ENCODE measurements at places on chromosomes 1 and 21.

- no peak for DNase-seq
Observed at GRCh38 chr1:186682736-186683135, 2.5 kb upstream of the PTGS2 start.

DNA sequence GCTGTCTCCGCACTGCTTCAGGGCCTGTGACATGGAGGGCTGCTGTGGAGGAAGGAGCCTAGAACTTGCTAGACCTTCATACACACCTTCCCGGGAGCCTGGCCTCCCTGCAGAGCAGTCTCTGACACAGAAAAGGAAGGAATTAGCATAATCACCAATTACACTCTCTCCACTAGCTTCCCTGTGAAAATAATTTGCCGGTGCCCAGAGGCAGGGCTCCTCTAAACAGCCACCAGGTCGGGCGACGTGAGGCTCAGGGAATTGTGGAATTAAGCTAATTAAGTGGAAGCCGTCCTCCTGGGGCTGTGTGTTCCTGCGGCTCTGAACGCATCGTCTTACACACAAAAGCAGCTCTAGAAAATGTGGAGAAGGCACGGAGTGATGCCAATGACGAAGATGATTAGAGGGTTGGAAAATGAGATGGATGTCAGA, 82.6 kb downstream of the NENF start:
- no peak for DNase-seq

- no peak for DNase-seq
Observed at GRCh38 chr1:84700070-84700469, 9.8 kb upstream of the SSX2IP start.

DNA sequence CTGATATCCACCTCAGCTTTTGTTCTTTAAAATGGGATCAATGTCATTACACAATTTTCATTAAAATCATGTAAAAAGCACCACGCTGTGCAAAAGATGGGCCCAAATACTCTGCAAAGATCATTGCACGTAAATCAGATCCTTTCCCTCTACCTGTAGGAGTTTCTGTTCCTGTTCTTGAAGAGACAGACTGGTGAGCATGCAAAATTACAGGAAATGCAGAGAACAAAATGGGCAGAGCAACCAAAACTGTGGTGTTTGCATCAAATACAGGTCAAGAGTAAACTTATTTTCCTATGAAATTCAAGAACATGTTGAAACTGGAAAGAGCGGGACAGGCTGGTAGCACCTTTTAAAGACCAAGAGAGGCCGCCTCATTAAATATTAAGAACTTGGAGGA, 294.9 kb upstream of the ADGRL2 start:
- DNase-seq: no peak

- DNase-seq: no peak
Observed at GRCh38 chr1:96833376-96833775, 111.8 kb downstream of the PTBP2 start.

GRCh38 chr1:33418811-33419210, 12.1 kb downstream of the PHC2 start:
- no peak for DNase-seq

GRCh38 chr21:16086936-16087335, 357.2 kb downstream of the USP25 start:
- no peak for DNase-seq
